Activated T-cell treated with anti-CD3 and anti-CD28 coated beads for 4 hours (primary cell): ENCODE measurements at places on chromosomes 7 and 10.

GRCh38 chr10:20686015-20686635, 211.0 kb downstream of the NEBL start:
- no peak for DNase-seq

- no peak for DNase-seq
Observed at GRCh38 chr10:75602341-75602740, 170.9 kb downstream of the LRMDA start.

- no peak for DNase-seq
Observed at GRCh38 chr7:105934572-105935185, 28.4 kb upstream of the CDHR3 start.

GRCh38 chr10:93573051-93573909, 6.8 kb downstream of the FFAR4 start:
- DNase-seq, result no peak

GRCh38 chr7:55515569-55516279, 56.6 kb downstream of the VOPP1 start:
- no peak for DNase-seq

- DNase-seq, result no peak
Observed at GRCh38 chr10:60390224-60390626, 550 bp upstream of the ANK3 start.

DNA sequence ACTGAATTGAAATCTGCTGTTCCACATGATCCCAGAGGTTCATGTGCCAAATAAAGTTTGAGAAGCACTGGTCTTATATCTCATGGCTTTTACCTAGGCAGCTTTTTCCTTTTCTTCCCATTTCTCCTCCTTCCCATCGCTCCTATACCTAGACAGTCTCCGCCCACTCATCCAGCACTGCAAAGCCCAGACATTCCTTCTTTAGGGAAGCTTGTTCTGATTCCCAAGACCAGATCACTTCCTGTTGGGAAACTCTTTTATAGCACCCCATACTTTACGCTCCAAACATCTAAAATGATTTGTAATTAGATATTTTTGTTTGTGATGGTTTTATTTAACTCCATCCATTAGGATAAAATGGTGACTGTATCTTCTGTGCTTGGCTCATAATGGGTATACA, 75.9 kb downstream of the BMPER start:
- DNase-seq, result no peak

DNA sequence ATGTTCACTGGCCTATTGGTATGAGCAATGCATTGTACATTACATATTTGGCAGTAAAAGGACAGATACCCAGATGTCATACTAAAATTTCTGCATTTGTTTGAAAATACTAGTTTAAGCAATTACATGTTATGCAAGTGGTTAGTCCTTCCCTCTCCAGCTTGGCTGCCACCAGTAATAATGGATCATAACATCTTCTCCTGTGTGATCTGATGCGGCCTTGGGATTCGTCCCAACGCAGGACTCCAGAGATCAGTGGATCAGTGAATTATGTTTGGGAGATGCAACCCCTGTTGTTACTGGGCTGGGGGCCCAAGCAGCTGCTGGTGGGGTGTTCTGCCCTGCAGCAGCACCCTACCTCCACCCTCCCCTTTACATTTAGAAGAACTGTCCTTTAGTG, 11.2 kb upstream of the PDK4 start:
- DNase-seq, result no peak

GRCh38 chr7:45080265-45080957, 8.4 kb downstream of the NACAD start:
- DNase-seq, result no peak

DNA sequence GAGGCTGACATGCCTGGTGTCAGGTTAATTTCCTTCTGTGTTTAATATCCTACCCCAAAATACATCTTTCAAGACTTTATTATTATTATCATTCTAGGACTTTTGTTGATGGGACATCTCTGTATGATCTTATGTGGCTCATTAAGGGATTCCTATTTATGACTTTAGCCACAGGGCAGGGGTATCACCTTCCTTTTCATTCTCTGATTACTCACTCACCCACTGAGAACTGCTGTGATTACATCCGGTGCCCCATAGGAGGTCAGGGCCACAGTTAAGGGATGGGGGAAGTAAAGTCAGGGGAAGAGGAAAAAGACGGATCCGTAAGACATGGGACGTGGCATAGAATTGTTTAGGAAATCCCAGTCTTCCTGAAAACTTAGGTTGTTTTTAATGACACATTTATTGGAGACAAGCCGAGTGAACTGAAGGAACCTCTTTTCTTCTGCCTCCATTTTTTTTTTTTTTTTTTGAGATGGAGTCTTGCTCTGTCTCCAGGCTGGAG, 61.0 kb upstream of the PITRM1 start:
- no peak for DNase-seq
